Adipose tissue (tissue), 3 donors: ENCODE measurements at places on chromosomes 5 and 9. TPM values are rescaled to one million over a fixed set of nuclear protein-coding genes. Genes with fewer than 3 reads are reported as not detected.

The DCANP1 gene
- polyA plus RNA-seq = not detected

The PCDHGA4 gene
- polyA plus RNA-seq = 0.82 TPM

The TXNDC8 gene
- polyA plus RNA-seq = not detected

The SH3GLB2 gene
- polyA plus RNA-seq = 78.3 TPM

The CDX1 gene
- polyA plus RNA-seq = not detected

The ZCCHC9 gene
- polyA plus RNA-seq = 10.0 TPM

The PPWD1 gene
- polyA plus RNA-seq = 25.4 TPM

The CHSY3 gene
- 2.9 TPM for polyA plus RNA-seq

The TICAM2 gene
- 1.1 TPM for polyA plus RNA-seq

The QRFP gene
- 0.12 TPM for polyA plus RNA-seq

The AFAP1L1 gene
- polyA plus RNA-seq = 21.8 TPM

The LCN10 gene
- polyA plus RNA-seq = 3.2 TPM

The PAEP gene
- polyA plus RNA-seq = not detected

The IFNK gene
- not detected for polyA plus RNA-seq

The GRM6 gene
- polyA plus RNA-seq = not detected

The ANKRD18A gene
- polyA plus RNA-seq = 0.09 TPM

The NR5A1 gene
- polyA plus RNA-seq = 0.03 TPM

The C5orf34 gene
- 0.33 TPM for polyA plus RNA-seq
